ENCODE measurements at places on chromosomes 12 and 14. TPM values are rescaled to one million over a fixed set of nuclear protein-coding genes. Genes with fewer than 3 reads are reported as not detected.
A peak's percentile ranks its signal among the peaks of the same experiment; 100 is the strongest.

Gene KIF26A
- total RNA-seq, result 5.0 TPM

Gene SLC24A4
- 0.28 TPM for total RNA-seq

Gene FCF1
- 43.6 TPM for total RNA-seq

Gene TMEM179
- 4.3 TPM for total RNA-seq

Gene EGLN3
- total RNA-seq, result 11.9 TPM

Gene SLC7A7
- 337 TPM for total RNA-seq

Gene PARPBP
- 11.0 TPM for total RNA-seq

Gene PIWIL1
- not detected for total RNA-seq

Gene ACSM4
- total RNA-seq, result not detected

Gene PLBD1
- total RNA-seq, result 20.8 TPM

Gene SRRM4
- total RNA-seq, result 0.08 TPM

DNA sequence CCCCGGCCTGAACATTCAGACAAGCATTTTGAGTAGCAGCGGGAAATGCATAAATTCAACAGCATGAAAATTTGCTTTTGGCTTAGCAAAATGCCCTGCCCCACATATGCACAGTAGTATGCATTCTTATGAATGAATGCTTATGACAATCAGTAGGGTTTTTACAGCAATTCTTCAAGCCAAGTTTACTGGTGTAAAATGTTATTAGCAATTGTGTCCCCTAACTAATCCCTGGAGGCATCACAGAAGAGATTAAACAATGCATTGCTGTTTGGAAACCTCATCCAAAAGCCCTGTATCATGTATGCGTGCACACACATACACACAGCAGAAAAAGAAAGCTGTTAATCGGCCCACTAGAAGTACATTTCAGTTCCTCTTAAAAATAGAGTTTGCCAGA is 406.5 kb downstream of the LRIG3 start:
- H3K36me3 ChIP-seq, result no peaks in the 10 kb centered on the region
- H3K27ac ChIP-seq, result no peak overlapping the region
- H3K4me3 ChIP-seq, result no peak overlapping the region
- H3K27me3 ChIP-seq, result no peaks in the 10 kb centered on the region

DNA sequence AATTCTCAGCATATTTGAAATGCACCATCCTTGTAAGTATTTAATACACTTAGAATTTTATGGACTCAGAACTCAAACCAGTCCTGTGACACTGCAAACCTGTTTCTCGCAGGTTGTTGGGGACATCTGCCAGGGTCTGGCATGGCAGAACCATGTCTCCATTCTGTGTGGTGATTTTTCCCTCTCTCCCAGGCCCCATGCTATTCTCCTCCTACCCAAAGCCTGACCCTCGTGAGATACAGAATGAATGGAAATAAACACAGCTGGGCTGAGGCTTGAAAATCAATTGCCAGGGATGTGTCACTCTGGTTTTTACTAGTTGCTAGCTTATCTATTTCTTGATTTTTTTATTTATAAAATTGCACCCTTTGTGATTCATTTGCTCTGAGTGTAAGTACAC is 19.8 kb downstream of the TPH2 start:
- no peak overlapping the region for H3K27ac ChIP-seq
- no peak overlapping the region for H3K4me3 ChIP-seq
- DNase-seq, result no peak
- no peaks in the 10 kb centered on the region for H3K36me3 ChIP-seq
- H3K4me1 ChIP-seq, result peaks cover 7% of the 10 kb centered on the region

GRCh38 chr12:14156606-14157005 is 175.2 kb upstream of the GRIN2B start:
- no peak overlapping the region for H3K27ac ChIP-seq
- DNase-seq, result no peak
- no peak overlapping the region for H3K4me3 ChIP-seq
- H3K36me3 ChIP-seq, result no peaks in the 10 kb centered on the region
- no peaks in the 10 kb centered on the region for H3K4me1 ChIP-seq
- H3K27me3 ChIP-seq, result no peaks in the 10 kb centered on the region

- H3K27me3 ChIP-seq, result no peaks in the 10 kb centered on the region
- H3K4me1 ChIP-seq, result peaks cover 9% of the 10 kb centered on the region
- no peaks in the 10 kb centered on the region for H3K36me3 ChIP-seq
- H3K27ac ChIP-seq, result no peak overlapping the region
- no peak overlapping the region for H3K4me3 ChIP-seq
Observed at GRCh38 chr14:64442300-64442988, 22.9 kb upstream of the AKAP5 start.

GRCh38 chr14:71651228-71651627 is 281.0 kb upstream of the RGS6 start:
- H3K27ac ChIP-seq, result peak overlapping the region; percentile 18
- H3K36me3 ChIP-seq, result no peaks in the 10 kb centered on the region
- peak; percentile 50 for DNase-seq
- H3K4me1 ChIP-seq, result peaks cover 25% of the 10 kb centered on the region
- no peak overlapping the region for H3K4me3 ChIP-seq

DNA sequence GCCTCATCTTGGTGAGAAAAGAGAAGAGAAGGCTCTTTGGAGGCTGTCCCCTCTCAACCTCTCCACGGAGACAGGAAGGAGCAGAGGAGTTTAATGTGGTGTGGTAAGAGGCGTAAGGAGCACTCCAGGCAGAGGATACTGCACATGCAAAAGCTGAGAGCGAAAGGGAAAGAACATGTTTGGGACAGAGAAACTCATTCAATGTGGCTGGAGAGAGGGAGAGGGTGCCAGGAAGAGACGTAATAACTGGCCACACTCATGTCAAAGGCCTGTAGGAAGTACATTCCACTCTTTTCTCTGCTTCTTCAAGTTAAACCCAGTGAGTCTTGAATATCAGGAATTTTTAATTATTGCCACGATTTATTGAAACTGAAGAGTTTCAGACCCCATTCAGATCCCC is 12.0 kb downstream of the VDR start:
- no peak overlapping the region for H3K4me3 ChIP-seq
- no peak for DNase-seq
- H3K27ac ChIP-seq, result no peak overlapping the region
- H3K36me3 ChIP-seq, result no peaks in the 10 kb centered on the region
- H3K27me3 ChIP-seq, result no peaks in the 10 kb centered on the region

GRCh38 chr12:51917746-51918453 is 10.6 kb downstream of the ACVRL1 start:
- H3K4me3 ChIP-seq, result no peak overlapping the region
- no peak overlapping the region for H3K27ac ChIP-seq
- H3K27me3 ChIP-seq, result no peaks in the 10 kb centered on the region
- H3K4me1 ChIP-seq, result peaks cover 16% of the 10 kb centered on the region
- no peaks in the 10 kb centered on the region for H3K36me3 ChIP-seq
- DNase-seq, result no peak

- no peak overlapping the region for H3K4me3 ChIP-seq
- no peaks in the 10 kb centered on the region for H3K36me3 ChIP-seq
- H3K27ac ChIP-seq, result no peak overlapping the region
- H3K27me3 ChIP-seq, result no peaks in the 10 kb centered on the region
- no peaks in the 10 kb centered on the region for H3K4me1 ChIP-seq
Observed at GRCh38 chr14:59830338-59830734, 40.2 kb downstream of the RTN1 start.

DNA sequence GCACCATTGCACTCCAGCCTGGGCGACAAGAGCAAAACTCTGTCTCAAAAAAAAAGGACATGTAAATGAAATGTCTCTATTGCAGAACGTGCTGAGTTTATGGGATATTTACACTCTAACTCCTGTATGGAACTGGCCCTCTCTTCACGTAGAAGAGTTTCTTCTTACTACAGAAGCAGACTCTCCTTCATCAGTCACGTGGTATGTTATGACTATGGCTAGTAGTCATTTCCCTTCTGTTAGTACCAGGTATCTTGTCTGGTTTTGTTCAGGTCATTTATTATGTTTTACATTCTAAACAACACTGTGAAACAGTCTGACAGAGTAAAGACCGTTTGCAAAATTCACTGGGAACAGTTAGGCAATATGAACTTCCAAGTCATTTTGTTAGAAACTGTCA is 20.3 kb downstream of the KNTC1 start:
- no peaks in the 10 kb centered on the region for H3K36me3 ChIP-seq
- no peak overlapping the region for H3K4me3 ChIP-seq
- DNase-seq, result no peak
- H3K4me1 ChIP-seq, result no peaks in the 10 kb centered on the region

DNA sequence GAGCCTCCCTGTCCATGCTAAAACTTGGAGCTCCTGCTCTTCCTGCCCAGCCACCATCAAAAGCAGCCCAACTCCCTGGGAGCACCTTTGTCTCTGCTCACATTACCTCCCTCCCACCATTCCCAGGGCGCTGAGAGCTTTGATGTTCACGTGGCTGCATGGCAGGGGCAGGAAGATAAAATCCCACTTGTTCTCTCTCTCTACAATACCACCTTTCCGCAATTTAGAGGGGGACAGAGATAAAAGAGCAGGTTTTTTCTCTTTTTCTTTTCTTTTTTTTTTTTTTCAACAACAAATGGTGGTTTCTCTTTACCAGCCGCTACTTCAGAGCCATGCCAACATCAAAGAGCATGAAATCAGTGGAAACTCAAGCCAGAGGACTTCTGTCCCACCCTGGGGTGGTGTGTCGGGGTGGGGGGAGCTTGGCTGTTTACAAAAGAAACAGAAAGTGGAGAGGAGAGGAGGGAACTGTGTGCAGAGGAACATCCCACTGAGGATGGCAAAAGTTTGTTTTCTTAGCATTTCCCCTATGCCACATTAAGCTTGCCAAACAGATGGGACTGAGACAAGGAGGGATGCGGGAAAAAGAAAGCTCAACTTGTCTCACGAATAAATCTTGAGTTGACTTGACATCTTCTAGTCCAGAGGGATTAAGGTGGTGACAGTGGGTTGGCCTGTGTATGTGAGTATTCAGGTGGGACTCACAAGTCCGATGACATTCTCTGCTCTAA is 103.7 kb upstream of the NUDT4 start:
- no peak overlapping the region for H3K27ac ChIP-seq
- no peaks in the 10 kb centered on the region for H3K4me1 ChIP-seq
- H3K36me3 ChIP-seq, result no peaks in the 10 kb centered on the region
- no peak for DNase-seq
- H3K27me3 ChIP-seq, result no peaks in the 10 kb centered on the region

DNA sequence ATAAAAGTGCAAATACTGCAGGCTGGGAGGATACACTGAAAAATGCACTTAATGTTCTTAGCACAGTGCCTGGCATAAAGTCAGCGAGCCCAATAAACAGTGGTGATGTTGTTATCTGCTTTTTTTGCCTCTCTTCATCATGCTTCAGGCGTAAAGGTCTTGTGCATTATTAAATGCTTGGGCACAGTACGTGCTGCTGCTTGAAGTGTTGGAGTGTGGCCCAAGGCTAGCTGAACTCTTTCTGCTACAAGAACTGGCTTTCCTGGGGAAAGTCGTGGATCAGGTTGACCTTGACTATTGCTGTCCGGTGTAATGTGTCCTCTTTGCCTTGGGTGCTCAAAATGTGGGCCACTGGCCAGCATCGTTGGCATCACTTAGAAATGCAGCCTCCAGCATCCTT is 43.0 kb downstream of the SMOC1 start:
- H3K36me3 ChIP-seq, result no peaks in the 10 kb centered on the region
- no peak for DNase-seq
- H3K27ac ChIP-seq, result no peak overlapping the region
- H3K27me3 ChIP-seq, result no peaks in the 10 kb centered on the region

DNA sequence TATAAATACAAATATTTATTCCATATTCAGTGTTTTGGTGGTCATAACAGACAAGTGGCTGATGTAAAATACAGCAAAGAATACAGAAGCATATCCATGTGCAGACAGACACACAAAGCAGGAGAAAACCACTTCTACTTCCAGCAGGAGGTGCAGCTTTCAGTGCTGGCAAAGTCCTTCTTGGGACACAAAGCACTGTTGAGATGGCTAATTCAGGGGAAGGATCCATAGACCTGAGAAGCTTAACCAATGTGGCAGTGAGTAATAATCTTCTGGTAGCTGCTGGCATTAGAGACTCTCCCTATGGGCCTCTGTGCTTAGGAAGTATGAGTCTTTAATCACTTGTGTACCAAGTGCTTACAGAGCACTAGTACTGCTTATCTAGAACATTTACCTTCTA is 26.8 kb downstream of the AMN1 start:
- H3K27me3 ChIP-seq, result no peaks in the 10 kb centered on the region
- H3K36me3 ChIP-seq, result peaks cover 3% of the 10 kb centered on the region
- DNase-seq, result peak; percentile 10
- H3K27ac ChIP-seq, result no peak overlapping the region

- DNase-seq, result no peak
- no peak overlapping the region for H3K4me3 ChIP-seq
- H3K27ac ChIP-seq, result no peak overlapping the region
- no peaks in the 10 kb centered on the region for H3K4me1 ChIP-seq
Observed at GRCh38 chr12:53869500-53869899, 69.1 kb upstream of the HOXC13 start.

- no peak overlapping the region for H3K4me3 ChIP-seq
- peak; percentile 44 for DNase-seq
- peaks cover 14% of the 10 kb centered on the region for H3K4me1 ChIP-seq
- H3K27me3 ChIP-seq, result peaks cover 8% of the 10 kb centered on the region
- no peaks in the 10 kb centered on the region for H3K36me3 ChIP-seq
Observed at GRCh38 chr12:27336282-27336653, 3.6 kb downstream of the BMAL2 start.

- H3K4me3 ChIP-seq, result no peak overlapping the region
- no peaks in the 10 kb centered on the region for H3K27me3 ChIP-seq
- DNase-seq, result no peak
- H3K36me3 ChIP-seq, result no peaks in the 10 kb centered on the region
- no peaks in the 10 kb centered on the region for H3K4me1 ChIP-seq
Observed at GRCh38 chr12:28415755-28416154, 225.5 kb downstream of the CCDC91 start.

- no peak for DNase-seq
- no peaks in the 10 kb centered on the region for H3K36me3 ChIP-seq
- no peaks in the 10 kb centered on the region for H3K4me1 ChIP-seq
- H3K27ac ChIP-seq, result no peak overlapping the region
- no peaks in the 10 kb centered on the region for H3K27me3 ChIP-seq
- no peak overlapping the region for H3K4me3 ChIP-seq
Observed at GRCh38 chr12:18391151-18391550, 129.8 kb downstream of the PIK3C2G start.

GRCh38 chr12:8065991-8066594 is at the start of gene C3AR1:
C3AR1 (minus strand) TSS chr12:8066359; CDS start chr12:8060185, 6,174 bp downstream.
- H3K27me3 ChIP-seq, result no peaks in the 10 kb centered on the region
- no peaks in the 10 kb centered on the region for H3K36me3 ChIP-seq
- H3K27ac ChIP-seq, result peak within 1 kb of the TSS; percentile 32
- no peak within 1 kb of the TSS for H3K4me3 ChIP-seq
- H3K4me1 ChIP-seq, result no peaks in the 10 kb centered on the region

GRCh38 chr12:87290505-87290904 is 738.7 kb downstream of the C12orf50 start:
- H3K36me3 ChIP-seq, result no peaks in the 10 kb centered on the region
- H3K4me3 ChIP-seq, result no peak overlapping the region
- no peak for DNase-seq
- H3K4me1 ChIP-seq, result no peaks in the 10 kb centered on the region

All from hepatocyte (in vitro differentiated cells).